ENCODE measurements at places on chromosomes 5 and 9.

DNA sequence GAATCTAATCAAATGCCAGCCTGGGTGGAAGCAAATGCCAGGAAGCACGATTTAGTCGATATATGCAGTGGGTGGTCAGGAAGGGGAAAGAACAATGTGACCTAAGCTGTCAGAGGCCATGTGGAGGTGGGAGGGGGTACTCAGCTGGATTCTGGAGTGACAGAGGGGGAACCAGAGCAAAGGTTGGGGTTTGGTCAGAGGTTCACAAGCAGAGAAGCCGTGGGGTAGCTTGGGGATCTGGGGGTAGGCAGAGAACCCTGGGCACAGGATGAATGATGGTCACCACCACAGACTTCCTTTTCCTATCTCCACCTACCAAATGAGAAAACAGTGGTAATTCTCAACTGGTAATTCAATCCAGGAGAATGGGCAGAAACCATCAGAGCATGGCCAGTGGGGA, 24.1 kb upstream of the ARAP3 start:
- DNase-seq, result no peak

DNA sequence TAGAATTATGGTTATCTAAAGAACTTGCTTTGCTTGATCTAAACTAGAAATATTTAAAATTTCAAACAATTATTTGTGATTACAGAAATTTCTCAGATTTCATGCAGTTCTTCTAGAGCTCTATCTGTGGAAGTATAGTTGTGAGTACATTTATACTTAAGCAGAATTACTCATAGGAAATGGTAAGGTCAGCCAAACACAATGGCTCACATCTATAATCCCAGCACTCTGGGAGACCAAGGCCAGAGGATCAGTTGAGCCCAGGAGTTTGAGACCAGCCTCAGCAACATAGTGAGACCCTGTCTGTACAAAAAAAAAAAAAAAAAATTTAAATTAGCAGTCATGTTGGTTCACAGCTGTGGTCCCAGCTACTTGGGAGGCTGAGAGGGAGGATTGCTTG, 71.0 kb downstream of the INVS start:
- DNase-seq, result no peak

GRCh38 chr5:36482812-36483211, 123.6 kb upstream of the SLC1A3 start:
- no peak for DNase-seq

DNA sequence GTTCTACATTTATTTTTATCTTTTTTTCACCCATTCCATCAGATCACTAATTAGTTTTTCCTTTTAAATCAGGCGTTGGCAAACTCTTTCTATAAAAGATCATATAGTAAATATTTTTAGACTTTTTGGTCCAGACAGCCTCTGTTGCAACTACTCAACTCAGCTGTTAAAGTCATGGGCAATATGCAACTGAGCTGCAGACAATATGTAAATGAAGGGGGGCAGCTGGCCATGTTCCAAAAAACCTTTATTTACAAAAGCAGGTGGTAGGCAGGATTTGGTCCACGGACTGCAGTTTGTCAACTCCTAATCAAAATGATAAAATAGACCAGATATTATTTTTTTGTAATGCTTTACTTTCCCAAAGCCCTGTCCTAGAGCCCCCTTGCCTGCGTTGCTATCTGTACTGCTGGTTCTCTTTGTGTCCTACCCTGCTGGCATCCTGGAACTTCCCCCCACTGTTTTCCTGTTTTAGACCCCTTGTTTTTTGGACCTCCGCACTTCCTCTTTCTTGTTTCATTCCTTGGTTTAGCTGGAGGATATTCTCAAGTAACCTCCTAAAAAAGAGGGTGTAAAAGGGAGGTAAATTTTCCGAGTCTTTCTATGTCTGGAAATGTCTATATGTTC, 24.7 kb upstream of the TNFSF8 start:
- no peak for DNase-seq
